Lower lobe of right lung (tissue), 2 donors: ENCODE measurements at places on chromosomes 5 and 9.
A peak's percentile ranks its signal among the peaks of the same experiment; 100 is the strongest.

GRCh38 chr9:14062586-14063221 lies 251.2 kb downstream of the NFIB start:
- no peak for DNase-seq

DNA sequence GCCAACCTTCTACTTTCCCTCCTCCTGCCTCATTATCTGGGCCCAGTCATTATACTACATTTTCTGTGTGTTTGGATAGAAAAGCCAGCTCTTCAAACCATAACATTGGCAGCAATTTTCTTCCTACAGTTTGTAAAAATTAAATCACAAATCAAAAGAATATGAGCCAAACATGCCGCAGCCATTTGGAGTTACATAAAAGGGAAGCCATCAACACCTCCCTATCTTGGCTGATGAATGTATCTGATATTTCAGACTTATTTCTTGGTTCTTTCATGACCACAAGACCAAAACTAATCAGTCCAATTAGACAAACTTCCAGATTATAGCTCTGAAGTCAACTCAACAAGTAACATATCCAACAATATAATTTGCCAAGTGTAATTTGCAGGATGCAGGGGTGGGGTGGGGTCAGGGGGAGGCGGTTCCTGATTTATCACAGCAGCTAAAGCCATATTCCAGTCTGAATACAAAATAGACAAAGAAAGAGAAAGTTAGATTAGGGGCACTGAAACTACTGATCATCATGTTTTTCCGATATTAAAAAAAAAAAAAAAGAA lies 89.4 kb upstream of the CNTLN start:
- no peak for DNase-seq

DNA sequence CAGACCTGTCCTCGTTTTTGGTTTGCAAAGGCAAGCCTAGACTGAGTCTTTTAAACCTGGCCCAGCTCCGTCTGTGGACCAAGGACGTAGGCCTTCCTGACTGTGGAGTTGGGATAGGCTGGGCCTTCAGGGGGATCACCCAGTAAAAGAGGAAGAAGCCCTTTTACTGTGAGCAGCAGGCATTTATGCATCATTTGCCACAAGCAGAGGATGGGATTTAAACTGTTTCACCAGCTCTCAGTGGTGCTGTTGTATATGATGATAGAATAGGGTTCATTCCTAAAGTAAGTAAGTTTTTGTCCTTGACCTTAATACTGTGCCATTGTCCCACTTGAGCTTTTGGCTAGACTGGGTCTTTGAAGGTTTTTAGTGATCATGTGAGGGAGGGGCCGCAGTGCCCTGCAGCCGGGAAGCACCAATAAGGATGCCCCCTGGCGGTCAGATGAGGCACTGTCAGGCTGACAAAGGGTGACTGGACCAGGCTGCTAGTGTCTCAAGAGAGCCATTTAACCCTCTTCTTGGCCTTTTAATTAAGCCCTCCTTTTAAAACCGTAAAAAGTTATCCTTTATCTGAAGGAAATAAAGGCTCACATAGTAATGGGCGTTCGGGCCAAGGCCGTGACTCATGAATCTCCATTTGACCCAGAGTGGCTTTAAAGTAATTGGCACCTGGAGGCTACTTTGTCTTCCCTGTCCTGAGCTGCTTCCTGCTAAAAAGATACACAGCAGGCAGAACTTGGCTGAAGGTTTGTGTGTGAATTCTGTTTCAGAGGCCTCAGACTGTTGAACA lies 74.0 kb downstream of the UBAP1 start:
- DNase-seq, result peak; percentile 63

GRCh38 chr5:161432798-161433197 lies 113.7 kb downstream of the GABRB2 start:
- DNase-seq, result no peak

GRCh38 chr5:173246135-173246495 lies 11.1 kb upstream of the NKX2-5 start:
- no peak for DNase-seq

- DNase-seq, result no peak
These were observed 1043.8 kb upstream of the EDIL3 start for GRCh38 chr5:85428426-85428934.

- DNase-seq, result no peak
These were observed 29.0 kb downstream of the PSMB7 start for GRCh38 chr9:124386201-124386600.

GRCh38 chr9:24439456-24439855 lies 106.2 kb downstream of the IZUMO3 start:
- DNase-seq, result no peak

DNA sequence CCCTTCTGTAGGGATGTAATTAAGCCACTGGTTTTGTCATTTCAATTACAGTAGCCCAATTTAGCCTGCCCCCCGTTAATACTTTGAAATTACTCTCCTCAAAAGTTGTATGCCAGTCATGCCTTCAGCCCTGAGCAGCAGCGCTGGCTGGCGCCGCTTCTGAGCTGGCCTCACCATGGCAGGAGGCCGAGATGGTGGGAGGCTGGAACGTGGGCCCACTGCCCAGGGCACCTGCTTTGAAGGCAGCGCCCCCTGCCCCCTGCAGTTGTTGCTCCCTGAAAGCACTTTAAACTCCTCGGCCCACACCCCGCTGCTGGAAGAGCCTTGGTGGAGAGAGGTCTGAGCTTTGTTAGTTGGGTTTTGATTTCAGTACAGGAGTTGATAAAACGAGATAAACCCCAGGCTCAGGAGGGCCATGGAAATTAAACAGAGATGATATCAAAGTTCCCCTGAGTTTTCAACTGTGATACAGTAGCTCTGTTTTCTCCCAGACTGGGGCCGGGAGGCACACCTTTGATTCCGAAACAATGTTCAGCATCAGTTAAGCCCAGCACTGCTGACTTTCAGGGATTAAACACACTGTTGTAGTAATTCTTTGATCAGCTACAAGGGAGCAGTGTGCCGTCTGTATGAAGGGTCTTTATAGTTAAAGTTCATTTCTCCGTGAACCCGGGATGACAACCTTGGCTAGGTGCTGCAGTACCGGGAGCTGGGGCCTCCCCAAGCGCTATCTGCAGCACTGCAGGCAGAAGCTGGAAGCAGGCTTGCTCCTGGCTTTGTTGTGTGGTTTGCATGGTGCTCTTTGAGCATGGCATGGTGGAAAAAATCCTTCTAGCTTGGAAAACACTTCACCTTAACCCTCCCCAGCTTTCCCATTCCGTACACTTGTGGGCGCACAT lies 9.5 kb downstream of the MVB12B start:
- DNase-seq, result no peak

DNA sequence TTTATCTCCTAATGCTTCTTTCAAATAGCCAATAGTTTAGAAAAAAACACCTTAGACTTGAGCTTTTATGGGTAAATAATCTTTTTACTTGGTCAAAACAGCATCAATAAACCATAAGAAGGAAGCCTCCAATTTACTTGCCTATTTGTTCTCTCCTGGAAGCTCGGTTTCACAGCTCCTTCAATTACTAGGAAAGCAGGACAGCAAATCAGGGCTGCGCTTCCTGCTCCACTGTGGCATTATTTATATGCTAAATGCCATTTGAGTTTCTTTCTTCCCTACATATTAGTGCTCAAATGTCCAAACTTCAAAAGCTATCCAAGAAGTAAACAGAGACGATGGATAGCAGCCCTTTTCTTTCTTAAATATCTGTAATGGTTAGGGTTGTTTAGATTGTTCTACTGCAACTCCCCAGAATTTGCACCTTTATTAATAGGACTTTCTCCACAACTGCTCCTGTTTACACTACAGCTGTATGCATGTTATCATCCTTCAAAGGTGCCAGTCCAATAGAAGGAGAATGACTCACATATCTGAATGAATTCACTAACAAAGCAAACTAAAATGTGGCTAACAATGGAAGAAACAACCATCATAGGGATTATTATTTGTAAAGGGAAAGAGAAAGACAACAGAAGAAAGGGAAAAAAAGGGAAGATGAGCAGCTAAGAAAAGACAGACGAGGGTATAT lies 58.7 kb downstream of the MED27 start:
- DNase-seq, result no peak

GRCh38 chr9:126297661-126298060 lies 29.0 kb upstream of the MVB12B start:
- DNase-seq, result no peak

DNA sequence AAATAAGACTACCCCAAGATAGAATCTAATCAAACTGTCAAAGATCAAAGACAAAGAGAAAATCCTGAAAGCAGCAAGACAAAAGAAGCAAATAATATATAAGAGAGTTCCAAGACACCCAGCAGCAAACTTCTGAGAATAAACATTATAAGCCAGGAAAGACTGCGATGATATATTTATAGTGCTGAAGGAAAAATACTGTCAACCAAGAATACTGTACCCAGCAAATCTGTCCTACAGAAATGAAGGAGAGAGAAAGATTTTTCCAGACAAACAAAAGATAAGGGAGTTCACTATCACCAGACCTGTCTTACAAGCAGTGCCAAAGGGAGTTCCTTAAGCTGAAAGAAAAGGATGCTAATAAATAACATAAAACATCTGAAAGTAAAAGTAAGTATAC lies 227.4 kb downstream of the DENND1A start:
- no peak for DNase-seq

GRCh38 chr5:113162770-113163169 lies 186.2 kb downstream of the DCP2 start:
- no peak for DNase-seq

- no peak for DNase-seq
These were observed 550.7 kb upstream of the TLE4 start for GRCh38 chr9:79021084-79021483.

DNA sequence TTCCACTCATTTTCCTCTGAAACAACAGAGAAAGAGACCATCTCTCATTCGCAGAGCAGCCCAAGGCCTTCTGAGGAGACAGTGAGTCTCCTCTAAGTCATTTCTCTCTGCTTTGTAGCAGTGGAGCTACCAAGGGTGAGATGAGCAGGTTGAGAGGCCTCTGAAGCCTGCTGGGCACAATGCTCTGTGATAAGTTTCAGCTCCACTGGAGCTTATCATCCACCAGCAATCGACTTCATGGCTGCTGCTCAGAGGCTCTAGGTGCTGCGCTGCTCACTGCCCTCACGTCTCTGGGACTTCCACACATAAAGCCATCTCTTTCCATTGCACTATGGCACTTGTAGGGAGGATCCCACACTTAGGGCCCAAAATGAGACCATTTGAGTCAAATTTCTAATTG lies 96.3 kb downstream of the CMYA5 start:
- DNase-seq, result no peak
